GM06990 (cell line): ENCODE measurements at places on chromosomes 12 and 14.

DNA sequence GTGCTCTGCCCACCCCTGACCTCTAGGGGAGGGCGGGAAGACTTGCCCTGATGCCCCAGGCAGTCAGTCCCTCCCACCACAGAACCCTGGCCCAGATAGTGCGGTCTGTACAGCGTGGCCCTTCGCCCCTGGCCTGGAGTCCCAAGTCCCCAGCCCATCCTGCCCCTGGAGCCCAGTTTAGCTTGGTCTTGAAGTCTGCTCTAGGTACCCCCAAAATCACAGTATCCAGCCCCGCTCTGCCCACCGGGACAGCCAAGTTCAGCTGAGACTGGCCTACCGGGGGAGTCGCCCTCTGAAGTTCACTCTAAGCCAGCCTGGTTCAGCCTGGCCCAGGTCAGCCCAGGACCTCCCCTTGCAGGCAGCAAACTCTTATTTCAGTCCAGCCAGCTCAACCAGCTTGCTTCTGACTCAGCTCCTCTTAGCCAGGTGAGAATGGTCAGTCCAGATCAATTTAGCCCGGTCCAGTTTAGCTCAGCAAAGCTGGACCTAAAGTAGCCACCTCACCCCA lies 75.9 kb downstream of the TMEM121 start:
- no peak for DNase-seq

DNA sequence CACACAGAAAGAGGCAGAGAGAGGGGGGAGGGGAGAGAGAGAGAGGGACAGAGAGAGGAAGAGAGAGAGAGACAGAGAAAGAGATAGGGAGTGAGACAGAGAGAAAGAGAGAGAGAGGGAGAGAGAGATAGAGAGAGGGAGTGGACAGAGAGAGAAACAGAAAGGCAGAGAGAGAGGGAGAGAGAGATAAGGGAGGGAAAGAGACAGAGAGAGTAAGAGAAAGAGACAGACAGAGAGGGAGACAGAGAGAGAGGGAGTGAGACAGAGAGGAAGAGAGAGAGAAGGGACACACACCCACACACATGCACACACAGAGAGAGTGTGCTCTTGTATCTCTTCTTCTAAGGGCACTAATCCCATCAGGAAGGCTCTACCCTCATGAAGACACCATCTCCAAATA lies 103.2 kb upstream of the ESRRB start:
- no peak for DNase-seq

DNA sequence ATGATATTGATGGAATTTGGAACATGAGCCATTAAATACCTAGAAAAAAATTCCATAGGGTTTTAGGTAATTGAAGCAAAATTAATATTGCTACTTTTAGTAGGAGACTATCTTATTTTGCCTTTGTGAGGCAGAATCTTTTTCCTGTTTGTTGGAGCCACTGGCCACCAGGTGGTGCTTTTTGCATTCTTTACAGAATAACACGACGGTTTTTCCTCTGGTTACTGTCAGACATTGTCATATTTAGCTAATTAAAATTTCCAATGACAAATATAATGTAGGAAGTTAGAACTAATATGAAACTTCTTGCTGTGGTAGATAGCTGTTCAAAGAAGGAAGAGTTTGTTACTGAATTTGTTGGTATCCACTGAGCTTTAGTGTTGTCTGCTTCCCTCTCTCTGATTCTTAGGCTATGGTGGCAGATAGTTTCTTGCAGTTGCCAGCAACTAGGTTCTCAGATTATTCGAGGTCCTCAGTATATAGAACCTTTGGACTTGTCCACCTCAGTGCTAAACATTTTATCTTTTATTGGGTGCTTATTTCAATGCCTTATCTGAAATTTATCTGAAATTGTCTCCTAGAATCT lies 25.7 kb downstream of the RAB21 start:
- no peak for DNase-seq

GRCh38 chr12:111339321-111339938 lies 29.5 kb downstream of the PHETA1 start:
- DNase-seq, result no peak

DNA sequence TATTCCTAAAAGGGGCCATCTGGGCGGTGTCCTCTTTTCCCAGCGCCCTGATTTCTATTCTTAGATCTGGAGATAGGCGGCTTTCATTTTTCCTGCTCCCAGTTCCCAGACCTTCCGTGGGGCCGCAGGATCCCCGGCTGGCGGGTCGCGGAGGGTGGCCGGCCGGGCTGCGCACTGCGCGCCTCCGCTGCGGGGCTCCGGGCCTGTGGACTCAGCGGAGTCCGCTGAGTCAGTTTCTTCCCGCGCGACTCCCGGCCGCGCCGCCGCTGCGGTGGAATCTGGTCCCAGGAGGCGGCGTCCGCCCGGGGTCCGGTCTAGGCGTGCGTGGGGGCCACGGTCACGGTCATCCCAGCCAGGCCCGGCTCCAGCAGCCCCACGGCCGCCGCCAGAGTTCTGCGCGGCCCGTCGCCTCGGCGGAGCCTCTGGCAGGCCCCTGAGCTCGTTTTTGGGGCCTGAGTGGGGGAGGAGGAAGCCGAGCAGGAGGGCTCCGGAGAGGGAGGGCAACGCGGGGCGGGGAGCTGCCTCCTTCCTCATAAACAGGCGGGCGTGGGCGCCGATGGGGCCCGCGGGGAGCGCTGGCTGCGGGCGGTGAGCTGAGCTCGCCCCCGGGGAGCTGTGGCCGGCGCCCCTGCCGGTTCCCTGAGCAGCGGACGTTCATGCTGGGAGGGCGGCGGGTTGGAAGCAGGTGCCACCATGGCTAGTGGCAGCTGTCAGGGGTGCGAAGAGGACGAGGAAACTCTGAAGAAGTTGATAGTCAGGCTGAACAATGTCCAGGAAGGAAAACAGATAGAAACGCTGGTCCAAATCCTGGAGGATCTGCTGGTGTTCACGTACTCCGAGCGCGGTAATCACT lies at the start of gene LRRK2:
TSS of gene LRRK2 (plus strand) at position 559 of the 853 bp plus-strand sequence. CDS start at position 694, 135 bp downstream.
- DNase-seq, result peak; percentile 76

- DNase-seq, result no peak
These were observed 159.9 kb upstream of the ALG10B start for GRCh38 chr12:38156497-38157245.

- no peak for DNase-seq
These were observed 125.4 kb downstream of the CAND1 start for GRCh38 chr12:67394550-67394949.
